Kidney epithelial cell (primary cell): ENCODE measurements at places on chromosomes 4 and X. TPM values are rescaled to one million over a fixed set of nuclear protein-coding genes. Genes with fewer than 3 reads are reported as not detected.

Gene FRG2
- total RNA-seq, result not detected in 2 replicates

Gene TRMT10A
- total RNA-seq, result 10.8 and 14.8 TPM in 2 replicates

Gene MAGIX
- total RNA-seq, result 2.9 and 5.1 TPM in 2 replicates

Gene PHKA1
- 6.4 TPM in 2 replicates for total RNA-seq

Gene EGFL6
- total RNA-seq, result 1.4 and 2.3 TPM in 2 replicates

Gene RADX
- total RNA-seq, result 3.6 and 10.0 TPM in 2 replicates

Gene GABRA4
- not detected in 2 replicates for total RNA-seq

Gene WNK3
- 3.1 and 6.5 TPM in 2 replicates for total RNA-seq

Gene SLC6A14
- total RNA-seq, result 0.13 TPM in 1 of 2 replicates, not detected in the other

Gene UNC5C
- total RNA-seq, result 2.6 and 2.8 TPM in 2 replicates

Gene C4orf51
- not detected in 2 replicates for total RNA-seq

Gene BANK1
- total RNA-seq, result 0.96 and 1.8 TPM in 2 replicates

Gene USP17L5
- total RNA-seq, result not detected in 2 replicates

Gene GUCY1A1
- total RNA-seq, result 2.2 and 3.1 TPM in 2 replicates

Gene PDE5A
- total RNA-seq, result 2.2 and 7.6 TPM in 2 replicates

Gene CRMP1
- total RNA-seq, result 15.4 and 16.5 TPM in 2 replicates

Gene NHSL2
- total RNA-seq, result 1.4 and 1.6 TPM in 2 replicates

Gene ARHGAP4
- 12.7 and 14.0 TPM in 2 replicates for total RNA-seq

Gene IDH3G
- total RNA-seq, result 80.6 and 84.0 TPM in 2 replicates

Gene ADH1B
- total RNA-seq, result 0.08 TPM in 1 of 2 replicates, not detected in the other

Gene IGFBP7
- total RNA-seq, result 1,064 and 1,134 TPM in 2 replicates

Gene HAND2
- total RNA-seq, result not detected in 2 replicates

Gene CPZ
- 0.67 and 0.75 TPM in 2 replicates for total RNA-seq

Gene UGT8
- 6.6 and 12.3 TPM in 2 replicates for total RNA-seq

Gene CXCL10
- total RNA-seq, result 0.34 TPM in 1 of 2 replicates, not detected in the other

Gene SOWAHD
- not detected in 2 replicates for total RNA-seq

Gene GPC3
- total RNA-seq, result 14.5 and 15.3 TPM in 2 replicates

Gene PAGE2
- not detected in 2 replicates for total RNA-seq

Gene SPANXB1
- total RNA-seq, result not detected in 2 replicates

Gene CLGN
- total RNA-seq, result 10.0 and 12.1 TPM in 2 replicates

Gene SMPX
- not detected in 2 replicates for total RNA-seq

Gene MAGEA9B
- 0.17 TPM in 1 of 2 replicates, not detected in the other for total RNA-seq

Gene PRDM8
- total RNA-seq, result 0.17 and 0.55 TPM in 2 replicates

Gene NPY2R
- total RNA-seq, result not detected in 2 replicates

Gene TRIML2
- total RNA-seq, result 0.08 and 0.68 TPM in 2 replicates

Gene REPS2
- 1.3 and 1.8 TPM in 2 replicates for total RNA-seq

Gene CFP
- total RNA-seq, result 0.21 TPM in 1 of 2 replicates, not detected in the other

Gene RIPPLY1
- not detected in 2 replicates for total RNA-seq

Gene TMEM150C
- 4.9 and 5.3 TPM in 2 replicates for total RNA-seq

Gene SYN1
- 0.62 and 1.9 TPM in 2 replicates for total RNA-seq

Gene ARHGAP6
- 1.4 and 1.7 TPM in 2 replicates for total RNA-seq

Gene POLN
- 0.07 and 0.38 TPM in 2 replicates for total RNA-seq

Gene FAM47E
- 2.3 and 3.1 TPM in 2 replicates for total RNA-seq

Gene BEX3
- 143 and 164 TPM in 2 replicates for total RNA-seq

Gene HS6ST2
- total RNA-seq, result 6.6 and 8.4 TPM in 2 replicates

Gene GAGE1
- total RNA-seq, result not detected in 2 replicates

Gene CXCL11
- total RNA-seq, result 0.07 TPM in 1 of 2 replicates, not detected in the other

Gene CHST7
- total RNA-seq, result 5.2 and 7.7 TPM in 2 replicates

Gene GPR50
- total RNA-seq, result not detected in 2 replicates

Gene TENM3
- 11.2 and 21.8 TPM in 2 replicates for total RNA-seq
